Spleen (tissue), 13 donors: ENCODE measurements at places on chromosomes 6 and 20. TPM values are rescaled to one million over a fixed set of nuclear protein-coding genes. Genes with fewer than 3 reads are reported as not detected.

Gene SEMG1
- not detected for total RNA-seq

Gene OVOL2
- total RNA-seq, result not detected

Gene PSORS1C2
- not detected for total RNA-seq

Gene TOX2
- total RNA-seq, result 1.1 TPM

Gene SNRPB
- 119 TPM for total RNA-seq

Gene GNMT
- 2.8 TPM for total RNA-seq

Gene TSBP1
- not detected for total RNA-seq

Gene GPLD1
- 4.3 TPM for total RNA-seq

Gene C6orf58
- total RNA-seq, result not detected

Gene PLA2G7
- total RNA-seq, result 20.2 TPM

Gene EPHA7
- total RNA-seq, result 13.5 TPM

Gene RALY
- total RNA-seq, result 98.8 TPM

Gene OPRM1
- total RNA-seq, result not detected

Gene DEFB132
- total RNA-seq, result not detected

Gene CTNNBL1
- total RNA-seq, result 67.1 TPM

Gene CTAGE9
- not detected for total RNA-seq

Gene MAS1
- not detected for total RNA-seq

Gene PNLDC1
- not detected for total RNA-seq

Gene OR2H2
- not detected for total RNA-seq

Gene PSORS1C1
- not detected for total RNA-seq

Gene NR2E1
- not detected for total RNA-seq
